ENCODE measurements at places on chromosomes 2 and 18. TPM values are rescaled to one million over a fixed set of nuclear protein-coding genes. Genes with fewer than 3 reads are reported as not detected.

The SIX3 gene
- 0.57 TPM for total RNA-seq

The TOGARAM2 gene
- total RNA-seq, result 0.08 TPM

The RAPH1 gene
- total RNA-seq, result 5.3 TPM

The UGT1A9 gene
- total RNA-seq, result 4.7 TPM

The RELCH gene
- 13.3 TPM for total RNA-seq

The KCNS3 gene
- total RNA-seq, result 1.2 TPM

The DNAJC27 gene
- total RNA-seq, result 2.3 TPM

The PLCL1 gene
- total RNA-seq, result not detected

The RNF125 gene
- total RNA-seq, result 0.28 TPM
